Skeletal muscle cell (primary cell): ENCODE measurements at places on chromosomes 2 and 18.
A peak's percentile ranks its signal among the peaks of the same experiment; 100 is the strongest.

- DNase-seq: no peak
Measured at GRCh38 chr2:20585710-20586594, 64.9 kb downstream of the HS1BP3 start.

- DNase-seq: no peak
Measured at GRCh38 chr2:238668426-238668825, 179.5 kb upstream of the TWIST2 start.

- DNase-seq: no peak
Measured at GRCh38 chr2:6939071-6939470, 21.9 kb downstream of the RNF144A start.

GRCh38 chr2:219249203-219249980 is 3.7 kb upstream of the TUBA4B start:
- DNase-seq: peak; percentile 83

GRCh38 chr18:36130883-36131653 is 1.4 kb downstream of the ELP2 start:
- DNase-seq: no peak

DNA sequence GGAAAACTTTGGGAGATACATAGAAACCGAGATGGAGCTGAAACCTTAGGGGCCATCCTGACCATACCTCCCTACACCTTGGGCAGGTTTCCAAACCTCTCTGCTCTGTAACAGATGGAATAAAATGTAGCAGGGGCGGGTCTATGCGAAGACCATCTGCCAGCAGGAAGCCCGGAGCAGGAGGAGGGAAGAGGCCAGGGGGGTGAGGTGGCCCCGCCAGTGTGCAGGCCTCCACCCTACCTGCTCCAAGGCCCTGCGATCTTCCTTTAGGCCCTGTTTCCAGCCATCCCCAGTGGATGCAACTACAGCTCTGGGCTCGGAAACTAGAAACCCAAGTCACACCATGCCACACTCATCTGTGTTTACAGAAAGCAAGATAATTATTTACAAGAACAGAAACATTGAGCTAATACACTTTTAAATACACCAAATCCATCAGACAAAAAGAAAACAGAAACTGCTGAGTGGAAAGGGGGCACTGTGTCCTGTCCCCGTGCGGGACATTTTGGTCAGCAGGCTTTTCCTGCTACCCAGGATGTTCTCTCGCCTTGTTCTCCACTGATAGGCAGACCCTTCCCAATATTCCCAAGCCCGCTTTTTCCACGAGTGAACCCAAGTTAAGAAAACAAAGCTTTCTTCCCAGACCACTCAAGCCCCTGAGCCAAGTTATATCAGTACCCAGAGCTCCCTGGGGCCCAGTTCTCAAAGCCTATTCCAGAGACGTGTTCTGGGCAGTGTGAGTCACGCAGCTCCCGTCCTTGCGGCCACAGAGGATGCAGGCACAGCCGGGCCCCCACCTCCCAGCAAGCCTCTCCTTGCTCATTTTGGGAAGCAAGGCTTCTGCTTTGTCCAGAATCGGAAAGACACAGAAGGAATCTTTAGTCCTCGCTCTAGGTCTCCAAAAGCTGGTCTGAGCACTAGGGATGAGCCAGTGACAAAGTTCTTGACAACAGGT is 17.3 kb downstream of the CIB4 start:
- DNase-seq: no peak

DNA sequence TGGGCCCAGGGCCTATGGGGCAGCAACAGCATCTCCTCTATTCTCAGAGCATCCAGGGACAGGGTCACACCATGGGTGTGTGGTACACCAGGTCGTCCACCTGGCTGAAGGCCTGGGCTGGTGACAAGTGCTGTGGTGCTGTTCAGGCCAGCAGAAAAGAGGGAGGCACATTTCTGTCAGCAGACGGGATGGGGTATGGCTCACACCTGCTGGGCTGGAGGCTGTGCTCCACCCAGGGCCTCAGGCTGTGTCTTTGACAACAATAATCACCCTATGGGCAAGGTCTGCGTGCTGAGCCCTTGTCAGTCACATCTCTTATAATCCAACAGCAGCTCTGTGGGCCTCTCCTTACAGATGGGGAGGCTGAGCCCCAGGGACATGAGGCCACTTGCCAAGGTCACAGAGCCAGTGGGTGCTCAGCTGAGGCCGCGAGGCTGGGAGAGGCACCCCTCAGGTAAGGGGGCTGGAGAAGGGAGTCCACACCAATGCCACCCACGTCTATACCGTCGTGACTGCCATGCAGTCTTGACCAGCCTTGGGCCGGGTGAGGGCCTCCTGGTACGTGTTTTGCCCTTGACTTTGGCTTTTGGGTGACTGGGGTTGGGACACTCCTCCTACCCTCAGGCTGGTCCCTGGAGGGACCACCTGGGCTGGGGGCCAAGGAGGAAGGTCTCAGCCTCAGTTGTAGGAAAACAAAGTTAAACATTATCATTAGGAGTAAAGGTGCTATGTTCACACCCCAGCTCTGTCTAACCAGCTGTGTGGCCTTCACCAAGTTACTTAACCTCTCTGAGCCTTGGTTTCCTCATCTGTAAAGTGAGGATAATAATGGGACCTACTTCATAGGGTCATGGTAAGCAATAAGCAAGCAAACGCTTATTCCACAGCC is 5.6 kb upstream of the HS6ST1 start:
- DNase-seq: no peak

GRCh38 chr2:101608408-101609310 is 88.8 kb upstream of the MAP4K4 start:
- no peak for DNase-seq

- no peak for DNase-seq
Measured at GRCh38 chr2:127097471-127097765, 9.5 kb downstream of the BIN1 start.
